ENCODE measurements at places on chromosomes 3 and 15.
A peak's percentile ranks its signal among the peaks of the same experiment; 100 is the strongest.

DNA sequence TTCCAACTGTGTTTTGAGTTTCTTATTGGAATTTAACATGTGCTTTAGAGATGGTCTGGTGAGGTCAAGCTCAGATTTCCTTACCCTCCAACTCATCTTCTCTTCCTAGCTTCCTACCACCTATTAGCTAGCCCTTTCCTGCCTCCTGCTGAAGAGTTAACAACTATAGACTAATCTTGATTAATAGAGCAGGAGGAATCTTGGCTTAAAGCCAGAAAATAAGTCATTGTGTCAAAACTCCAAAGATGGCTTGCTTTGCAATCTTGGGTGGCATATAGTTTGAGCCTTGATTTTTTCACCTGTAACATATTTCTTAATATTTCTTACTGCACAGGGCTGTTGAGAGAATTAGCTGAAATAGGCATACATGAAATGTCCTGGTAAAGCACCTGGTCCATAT lies 27.3 kb downstream of the BCL2L10 start:
- DNase-seq, result no peak

GRCh38 chr3:48788544-48789162 lies 59.0 kb downstream of the PRKAR2A start:
- DNase-seq, result no peak

- peak; percentile 11 for DNase-seq
Observed at GRCh38 chr3:146382386-146382785, 87.0 kb downstream of the PLSCR2 start.

DNA sequence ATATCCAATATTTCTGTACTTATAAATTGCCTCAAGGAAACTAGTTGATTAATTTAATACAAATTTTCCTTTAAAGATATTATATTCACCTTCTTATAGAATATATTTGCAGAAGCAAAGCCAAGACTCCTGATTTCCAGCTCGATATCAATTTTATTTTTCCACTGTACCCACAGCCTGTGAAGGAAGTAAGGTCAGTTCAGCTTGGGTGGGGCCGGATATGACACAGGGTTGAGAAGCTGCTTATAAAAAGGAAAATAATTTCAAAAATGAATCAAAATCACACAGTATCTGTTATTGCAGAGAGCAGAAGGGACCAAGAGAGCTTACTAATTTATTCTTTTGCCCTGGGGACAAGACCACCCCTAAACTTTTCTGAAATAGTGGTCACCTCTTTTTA lies 491.4 kb downstream of the TUSC7 start:
- DNase-seq, result no peak

- no peak for DNase-seq
Observed at GRCh38 chr15:68200016-68200861, 4.9 kb downstream of the CALML4 start.

DNA sequence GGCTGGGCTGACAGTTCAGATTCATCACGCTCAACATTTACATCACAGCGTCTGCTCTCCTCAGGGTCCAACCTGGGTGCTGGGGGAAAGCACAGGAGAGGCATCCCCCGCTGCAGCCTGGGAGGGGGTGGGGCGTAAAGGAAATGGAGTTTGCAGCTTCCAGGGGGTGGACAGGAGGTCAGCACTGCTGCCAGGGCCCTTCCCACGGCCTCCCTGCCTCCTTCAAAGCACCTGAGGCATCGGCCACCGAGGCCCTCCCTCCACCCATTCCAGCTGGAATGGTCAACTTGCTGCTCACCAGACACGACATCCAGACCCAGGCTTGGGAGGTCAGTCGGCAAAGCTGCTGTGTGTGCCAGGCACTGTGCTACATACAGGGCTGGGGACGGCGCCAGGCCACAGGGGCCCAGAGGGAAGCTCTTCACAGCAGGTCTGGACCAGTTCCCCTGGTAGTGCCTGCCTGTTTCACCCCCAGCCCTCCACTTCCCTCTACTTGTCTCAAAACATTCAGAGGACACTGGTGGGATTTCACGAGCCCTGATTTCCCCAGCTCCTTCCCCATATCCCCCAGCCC lies 120.7 kb downstream of the ANP32A start:
- DNase-seq, result no peak

DNA sequence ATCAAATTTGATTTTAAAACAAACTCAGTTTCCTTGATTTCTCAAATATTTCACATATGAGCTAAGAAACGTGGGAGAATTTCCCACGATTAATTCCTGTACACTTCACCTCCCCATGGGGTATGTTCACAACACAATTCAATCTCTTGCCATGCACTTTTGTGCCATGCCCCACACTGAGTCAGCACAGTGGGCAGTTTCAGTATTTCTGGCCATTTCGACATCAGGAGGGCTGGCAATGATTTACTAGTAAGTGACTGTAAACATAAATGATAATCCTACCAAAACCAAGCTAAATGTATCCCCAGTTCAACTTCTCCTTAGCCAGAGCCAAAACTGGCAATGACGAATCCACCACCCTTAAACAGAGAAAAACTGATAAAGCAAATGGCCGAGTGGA lies 293.6 kb downstream of the FGF12 start:
- no peak for DNase-seq

- no peak for DNase-seq
Observed at GRCh38 chr3:46764206-46764605, 46.5 kb upstream of the PRSS50 start.

- no peak for DNase-seq
Observed at GRCh38 chr3:31455524-31455923, 77.2 kb upstream of the STT3B start.

DNA sequence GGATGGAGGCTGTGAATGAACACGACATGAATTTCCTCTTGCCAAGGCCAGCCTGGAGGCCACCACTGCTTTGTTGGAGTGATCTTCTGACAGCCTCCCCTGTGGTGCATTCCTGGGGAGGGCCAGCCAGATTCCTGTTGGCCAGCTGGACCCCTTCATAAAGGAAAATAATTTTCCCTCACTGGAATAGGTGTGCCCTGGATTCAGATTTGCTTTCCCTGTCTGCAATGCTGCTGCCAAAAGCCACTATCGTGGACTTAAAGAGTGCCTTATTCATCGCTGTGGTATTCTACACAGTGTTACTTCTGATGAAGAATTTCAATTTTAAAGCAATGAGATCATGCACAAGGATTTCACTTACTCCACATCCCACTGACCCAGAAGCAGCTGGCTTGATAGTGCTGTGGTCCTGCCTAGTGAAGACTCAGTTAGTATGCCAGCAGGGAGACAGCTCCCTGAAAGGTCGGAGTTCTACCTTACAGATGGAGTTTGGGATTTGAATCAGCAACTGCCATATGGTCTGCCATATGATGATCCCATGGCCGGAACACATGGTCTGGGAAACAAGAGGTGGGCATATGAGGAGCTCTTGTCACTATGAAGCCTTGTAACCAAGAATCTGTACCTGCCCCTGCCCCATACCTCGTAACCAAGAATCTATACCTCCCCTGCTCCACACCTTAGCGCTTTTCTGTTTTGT lies 145.2 kb downstream of the KLF13 start:
- DNase-seq, result peak; percentile 90

- DNase-seq, result peak; percentile 61
Observed at GRCh38 chr3:129606636-129607390, at the start of gene PLXND1. PLXND1 (minus strand) TSS chr3:129606676; CDS start chr3:129606639, 37 bp downstream.

DNA sequence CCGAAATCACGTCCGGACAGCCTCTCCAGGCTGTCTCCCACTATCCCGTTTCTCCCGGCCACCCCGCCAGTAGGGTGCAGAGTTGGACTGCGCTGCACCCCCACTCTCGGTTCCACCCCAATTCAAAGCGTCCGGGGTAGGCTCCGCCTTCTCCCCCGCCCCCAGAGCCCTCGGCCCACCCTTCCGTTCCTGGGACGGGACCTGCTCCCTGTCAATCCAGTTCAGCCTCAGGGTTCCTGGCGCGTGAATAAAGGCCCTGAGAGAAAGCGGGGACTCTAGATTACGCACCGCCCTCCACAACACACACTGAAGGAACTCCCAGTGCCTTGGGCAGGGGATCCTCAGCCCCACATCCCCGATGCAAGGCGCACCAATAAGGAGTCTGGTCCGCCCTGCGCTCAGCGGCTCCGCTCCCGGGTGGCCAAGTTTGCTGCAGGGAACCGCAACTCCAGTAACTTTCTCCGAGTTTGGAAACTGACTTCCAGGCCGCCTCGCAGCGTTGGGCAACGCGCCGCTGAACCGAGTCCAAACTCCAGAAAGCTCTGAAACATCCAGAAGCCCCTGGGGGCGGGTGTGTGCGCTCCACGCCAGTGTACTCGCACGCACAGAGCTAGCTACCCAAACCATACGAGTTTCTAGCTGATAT lies 1.9 kb downstream of the ADAMTS9 start:
- peak; percentile 96 for DNase-seq

Measured in fibroblast of skin of right quadriceps (primary cell).